ENCODE measurements at places on chromosomes 11 and 22.
A peak's percentile ranks its signal among the peaks of the same experiment; 100 is the strongest.

DNA sequence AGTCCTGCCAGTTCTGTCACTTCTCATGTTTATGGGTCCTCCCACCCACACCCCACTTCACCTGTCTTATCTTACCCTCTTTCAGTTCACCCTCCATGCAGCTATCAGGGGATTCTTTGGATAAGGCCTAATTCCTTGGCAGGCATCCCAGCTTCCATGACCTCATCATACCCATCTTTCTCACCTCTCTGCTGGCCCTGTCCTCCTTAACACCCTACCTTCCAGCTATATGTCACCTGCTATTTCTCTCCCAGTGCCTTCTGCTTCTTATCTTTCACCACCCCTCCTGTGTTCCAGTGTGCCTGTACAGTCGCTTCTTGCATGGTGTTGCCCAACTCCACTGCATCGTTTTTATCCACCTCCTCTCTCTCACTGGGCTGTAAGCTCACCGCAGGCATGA is 28.3 kb downstream of the SNU13 start:
- no peak for DNase-seq

DNA sequence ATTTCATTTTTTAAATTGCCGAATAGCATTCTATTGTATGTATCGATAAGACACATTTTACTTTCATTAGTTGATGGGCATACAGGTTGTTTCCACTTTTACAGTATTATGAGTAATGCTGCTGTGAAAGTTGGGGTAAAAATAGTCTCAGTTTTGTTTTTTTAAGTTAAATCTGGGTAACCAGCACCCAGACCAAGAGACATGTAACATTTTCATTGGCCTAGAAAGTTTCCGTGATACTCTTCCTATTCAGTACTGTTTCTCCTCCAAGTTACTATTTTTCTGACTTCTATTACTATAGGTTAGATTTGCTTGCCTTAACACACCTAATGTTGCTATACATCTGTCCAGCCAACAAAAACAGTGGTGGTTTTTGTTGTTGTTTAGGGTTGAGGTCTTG is 12.3 kb downstream of the IPO7 start:
- DNase-seq, result no peak

DNA sequence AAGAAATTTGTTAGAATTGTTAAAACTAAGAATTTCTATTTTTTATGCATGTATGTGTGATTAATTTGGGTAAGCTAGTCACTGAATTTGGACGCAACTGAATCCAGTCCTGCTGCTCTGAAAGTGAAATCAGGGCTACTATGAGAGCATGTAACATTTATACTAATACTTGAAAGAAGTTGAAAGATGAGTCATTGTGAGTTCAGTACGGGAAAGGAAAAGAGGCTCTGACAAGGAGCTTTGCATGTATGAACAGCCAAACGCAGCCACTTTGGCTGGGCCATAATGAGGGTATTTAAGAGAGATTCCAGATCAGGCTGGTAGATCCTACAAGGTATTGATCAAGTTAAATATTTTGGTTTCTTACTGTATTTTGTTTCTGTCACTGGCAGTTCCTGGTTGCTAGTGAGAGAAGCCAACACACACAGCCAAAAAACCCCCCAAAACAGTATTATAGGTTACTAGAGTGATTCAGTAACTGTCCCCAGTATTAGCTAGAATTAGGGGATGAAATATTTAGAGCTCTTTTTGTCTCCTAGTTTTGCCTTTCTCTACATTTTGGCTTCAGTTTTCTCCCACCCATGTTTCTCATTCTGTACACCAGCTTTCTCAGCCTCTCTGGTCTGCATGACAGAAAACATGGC is 14.1 kb downstream of the AASDHPPT start:
- DNase-seq, result peak; percentile 48

- DNase-seq, result peak; percentile 40
Measured at GRCh38 chr11:10943968-10944367, 86.1 kb upstream of the ZBED5 start.

GRCh38 chr22:19719050-19719482 is 4.3 kb upstream of the GP1BB start:
- peak; percentile 45 for DNase-seq

DNA sequence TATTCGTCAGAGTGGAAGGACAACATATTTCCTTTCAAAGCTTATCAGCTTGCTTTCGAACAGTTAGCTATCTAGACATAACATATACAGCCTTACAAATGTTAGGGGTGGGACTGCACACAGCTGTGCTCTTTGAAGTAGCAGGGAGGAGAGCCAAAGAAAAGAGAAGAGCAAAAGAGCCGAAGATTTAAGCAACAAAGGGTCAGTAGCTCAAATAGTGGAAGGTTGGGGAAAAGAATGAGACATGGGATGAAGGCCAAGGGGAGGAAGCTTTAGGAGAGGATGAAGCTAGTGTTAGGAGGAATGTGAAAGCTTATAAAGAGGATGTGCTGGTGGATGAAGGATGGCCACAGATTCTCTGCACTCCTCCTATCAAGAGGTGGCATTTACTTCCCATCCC is 31.8 kb upstream of the IGSF22 start:
- DNase-seq, result no peak

DNA sequence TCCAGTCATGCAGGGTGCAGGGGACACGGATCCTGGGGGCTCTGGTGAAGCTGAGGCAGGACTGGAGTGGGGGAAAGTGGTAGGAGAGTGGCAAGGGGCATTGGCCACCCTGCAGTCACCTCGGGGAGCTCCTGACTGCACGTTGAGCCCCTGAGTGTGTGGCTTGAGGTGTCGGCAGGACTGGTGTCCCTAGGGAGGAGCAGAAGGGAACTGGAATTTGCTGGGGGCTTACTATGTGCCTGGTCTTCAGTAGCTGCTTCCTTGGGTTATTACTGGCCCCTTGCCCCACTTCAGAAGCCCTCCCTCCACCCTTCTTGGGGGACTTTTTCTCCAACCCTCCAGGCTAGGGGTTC is 31.5 kb downstream of the IFT27 start:
- no peak for DNase-seq

GRCh38 chr11:107478922-107479321 is 21.3 kb upstream of the CWF19L2 start:
- DNase-seq, result no peak

DNA sequence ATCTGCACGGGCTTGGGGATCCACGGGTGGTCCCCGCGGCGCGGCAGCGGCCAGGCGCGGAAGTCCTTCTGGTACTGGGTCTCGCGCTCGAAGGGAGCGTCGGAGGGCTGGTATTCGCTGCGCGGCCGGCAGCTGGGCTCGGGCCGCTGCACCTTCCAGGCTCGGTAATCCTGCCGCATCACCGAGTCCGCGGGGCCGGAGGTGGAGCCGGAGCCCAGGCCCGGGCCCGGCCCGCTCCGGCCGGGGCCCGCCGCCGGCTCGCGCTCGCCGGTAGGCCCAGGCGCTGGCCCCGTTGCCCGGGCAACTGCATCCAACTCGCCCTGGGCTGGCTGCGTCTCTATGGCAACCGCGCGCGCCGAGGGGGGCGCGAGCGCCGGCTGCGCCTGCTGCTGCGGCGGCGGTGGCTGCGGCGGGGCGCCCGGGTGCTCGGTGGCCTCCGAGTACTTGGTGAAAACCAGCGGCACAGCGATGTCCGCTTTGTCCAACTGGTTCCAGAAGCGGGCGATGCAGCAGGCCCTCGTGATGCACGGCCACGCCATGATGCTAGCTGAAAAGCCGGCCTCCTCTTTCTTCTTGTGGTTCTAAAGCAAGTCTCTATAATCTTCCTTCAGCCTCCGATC is 897 bp downstream of the MAP6 start:
- DNase-seq, result peak; percentile 65

- DNase-seq, result peak; percentile 70
Measured at GRCh38 chr11:131910523-131911387, 540.3 kb downstream of the NTM start.

DNA sequence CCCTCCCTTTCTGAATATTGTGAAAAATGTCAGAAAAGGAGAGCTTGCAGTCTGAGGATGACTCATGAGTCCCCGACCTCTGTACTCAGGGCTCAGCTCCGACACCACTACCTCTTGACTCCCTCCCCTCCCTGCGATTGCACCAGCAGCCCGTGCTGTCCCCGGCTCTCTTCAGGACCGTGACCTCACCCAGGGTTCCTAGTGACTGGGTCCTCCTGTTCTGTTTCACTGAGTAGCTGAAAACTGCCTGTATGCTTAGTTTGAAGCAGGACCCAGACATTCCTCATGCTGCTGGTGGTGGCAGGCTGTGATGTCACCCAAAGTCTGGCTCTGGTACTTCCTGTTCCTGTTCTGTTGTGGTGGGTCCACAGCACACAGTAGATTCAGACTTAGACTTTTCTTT is 11.7 kb downstream of the PHRF1 start:
- DNase-seq, result peak; percentile 64

DNA sequence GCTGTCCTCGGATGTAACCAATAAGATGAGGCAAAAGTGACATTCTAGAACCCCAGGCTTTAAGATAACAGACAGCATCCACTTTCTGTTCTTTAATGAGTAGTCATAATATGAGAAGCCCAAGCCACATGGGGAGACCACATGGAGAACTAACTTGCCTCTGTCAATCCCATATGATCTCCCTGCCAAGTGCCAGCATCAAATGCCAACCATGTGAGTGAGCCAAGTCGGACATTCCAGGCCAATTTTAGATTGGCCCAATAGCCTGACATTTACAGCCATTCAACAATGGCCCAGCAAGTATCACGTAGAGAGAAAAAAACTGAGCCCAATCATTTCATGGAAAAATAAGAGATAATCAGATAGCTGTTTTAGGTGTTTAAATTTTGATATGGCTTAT is 2048.3 kb upstream of the RAG2 start:
- DNase-seq, result no peak

DNA sequence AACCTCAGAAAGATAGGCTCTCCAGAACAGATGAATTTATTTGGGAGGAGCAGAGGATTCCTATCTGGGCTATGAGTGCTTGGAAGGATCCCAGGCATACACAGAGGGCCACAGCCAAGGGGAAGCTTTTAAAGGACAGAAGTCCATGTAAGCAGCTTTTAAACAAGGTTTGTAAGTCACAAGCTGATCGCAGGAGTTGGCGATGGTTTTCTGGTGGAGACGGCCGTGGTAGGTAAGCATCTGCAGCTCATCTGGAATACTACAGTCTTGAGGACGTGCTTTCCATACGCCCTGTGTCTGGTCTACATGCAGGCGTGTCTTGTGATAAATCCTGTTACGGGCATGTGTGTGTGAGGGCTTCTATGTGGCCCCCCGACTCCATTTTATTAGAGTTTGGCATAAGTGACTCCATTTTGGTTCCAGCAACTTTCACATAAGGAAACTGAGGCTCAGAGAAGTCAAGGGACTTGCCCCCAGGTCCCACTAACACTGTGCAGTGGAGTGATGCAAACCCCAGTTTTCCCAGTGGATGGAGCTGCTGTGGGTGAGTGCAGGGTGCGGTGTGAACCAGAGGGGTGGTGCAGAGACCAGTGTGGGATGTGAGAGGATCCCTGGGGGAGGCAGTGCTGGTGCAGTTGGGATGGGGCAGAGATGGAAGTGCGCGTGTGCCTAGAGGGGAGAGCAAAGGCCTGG is 11.8 kb upstream of the ACY3 start:
- no peak for DNase-seq

DNA sequence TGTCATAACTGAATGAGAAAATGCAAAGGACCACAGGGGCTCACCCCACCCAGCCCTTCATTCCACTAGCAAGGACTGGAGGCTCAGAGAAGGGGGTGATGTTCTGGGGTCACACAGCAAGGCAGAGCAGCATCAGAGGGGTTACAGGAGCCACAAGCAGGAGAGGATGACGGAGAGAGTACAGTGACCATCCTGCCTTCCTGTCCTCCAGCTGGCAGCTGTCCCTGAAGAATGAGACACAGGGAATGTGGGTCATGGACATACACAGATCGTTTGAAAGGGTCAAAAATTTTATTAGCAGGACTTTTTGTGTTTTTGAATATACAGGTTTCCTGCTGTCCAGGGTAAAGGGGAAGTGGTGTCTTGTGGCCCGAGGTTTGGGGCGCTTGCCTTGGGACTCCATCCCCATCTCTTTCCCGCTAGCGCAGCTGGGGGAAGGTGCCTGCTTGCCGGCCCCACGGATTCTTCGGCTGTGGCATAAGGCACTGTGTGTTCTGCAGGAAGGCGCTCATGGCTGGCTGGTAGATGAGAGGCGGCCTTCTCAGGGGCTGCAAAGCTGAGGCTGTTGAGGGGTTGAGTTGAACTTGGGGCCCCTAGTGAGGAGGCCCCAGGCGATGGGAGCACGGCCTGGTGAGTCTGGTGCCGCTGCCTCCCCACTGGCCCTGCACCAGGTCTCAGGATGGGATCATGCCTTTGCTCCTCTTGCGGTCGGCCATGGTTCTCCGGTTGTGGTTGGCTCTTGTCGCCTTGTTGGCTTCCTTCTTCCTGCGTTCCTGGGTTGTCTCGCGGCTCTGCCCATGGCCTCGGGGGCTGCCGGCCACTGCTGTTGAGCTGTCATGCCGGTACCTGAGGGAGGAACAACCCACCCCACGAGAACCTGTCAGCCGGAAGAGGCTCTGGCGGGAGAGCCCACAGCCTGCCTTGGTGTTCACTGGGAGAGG is 21.4 kb downstream of the UQCR10 start:
- no peak for DNase-seq

GRCh38 chr11:100827934-100828661 is 141.0 kb downstream of the ARHGAP42 start:
- DNase-seq, result no peak

DNA sequence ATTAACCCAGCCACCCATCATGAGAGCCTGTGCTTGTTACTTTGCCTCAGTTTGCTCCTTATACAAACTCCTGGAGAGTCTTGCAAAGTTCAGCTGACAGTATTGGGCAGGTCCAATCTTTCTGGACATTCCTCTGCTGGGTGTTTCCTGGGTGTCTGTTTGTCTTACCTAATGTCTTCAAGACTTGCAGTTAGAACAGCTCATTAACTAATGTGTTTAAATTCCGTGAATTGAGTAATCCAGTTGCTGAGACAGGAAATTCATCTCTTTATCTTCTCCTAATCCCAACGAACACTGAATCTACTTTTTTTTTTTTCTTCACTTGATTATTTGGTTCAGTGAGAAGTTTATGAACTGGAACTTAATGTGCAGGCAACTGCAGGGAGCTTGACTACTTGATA is 20.6 kb downstream of the BCO2 start:
- no peak for DNase-seq

- DNase-seq, result peak; percentile 70
Measured at GRCh38 chr11:134069426-134070341, 812 bp downstream of the JAM3 start.

DNA sequence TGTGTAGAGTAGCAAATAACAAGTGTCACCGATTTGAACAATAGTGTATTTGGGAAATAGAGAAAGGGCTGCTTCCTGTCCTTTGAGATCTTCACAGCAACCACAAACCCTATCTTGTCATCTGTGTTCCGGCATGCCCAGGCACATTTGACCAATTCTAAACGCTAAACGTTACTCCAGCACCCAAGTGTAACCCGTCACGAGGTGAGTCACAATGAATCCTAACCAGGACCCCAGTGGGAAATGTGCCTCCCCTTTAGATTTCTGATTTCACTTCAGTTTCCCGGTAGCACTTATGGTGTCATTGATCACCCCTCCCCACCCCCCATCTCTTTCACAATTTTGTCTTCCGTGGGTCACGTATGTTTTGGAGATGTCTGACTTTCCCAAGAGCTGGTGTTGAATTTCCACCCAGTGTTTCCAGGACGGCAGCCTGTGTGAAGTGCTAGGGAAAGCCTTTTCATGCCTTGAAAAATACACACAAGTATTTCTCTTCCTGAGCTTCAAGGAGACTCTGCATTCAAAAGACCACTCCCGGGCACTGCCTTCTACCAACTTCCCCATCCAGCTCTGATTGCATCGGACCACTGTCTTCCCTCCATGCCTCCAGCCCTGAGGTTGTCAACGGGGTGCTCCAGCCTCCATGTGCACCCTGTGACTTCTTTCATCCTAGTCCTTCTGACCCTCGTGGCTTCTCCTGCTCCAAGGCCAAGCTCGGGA is 10.5 kb upstream of the C11orf24 start:
- no peak for DNase-seq
